ENCODE measurements at places on chromosomes 6 and 20.
A peak's percentile ranks its signal among the peaks of the same experiment; 100 is the strongest.

DNA sequence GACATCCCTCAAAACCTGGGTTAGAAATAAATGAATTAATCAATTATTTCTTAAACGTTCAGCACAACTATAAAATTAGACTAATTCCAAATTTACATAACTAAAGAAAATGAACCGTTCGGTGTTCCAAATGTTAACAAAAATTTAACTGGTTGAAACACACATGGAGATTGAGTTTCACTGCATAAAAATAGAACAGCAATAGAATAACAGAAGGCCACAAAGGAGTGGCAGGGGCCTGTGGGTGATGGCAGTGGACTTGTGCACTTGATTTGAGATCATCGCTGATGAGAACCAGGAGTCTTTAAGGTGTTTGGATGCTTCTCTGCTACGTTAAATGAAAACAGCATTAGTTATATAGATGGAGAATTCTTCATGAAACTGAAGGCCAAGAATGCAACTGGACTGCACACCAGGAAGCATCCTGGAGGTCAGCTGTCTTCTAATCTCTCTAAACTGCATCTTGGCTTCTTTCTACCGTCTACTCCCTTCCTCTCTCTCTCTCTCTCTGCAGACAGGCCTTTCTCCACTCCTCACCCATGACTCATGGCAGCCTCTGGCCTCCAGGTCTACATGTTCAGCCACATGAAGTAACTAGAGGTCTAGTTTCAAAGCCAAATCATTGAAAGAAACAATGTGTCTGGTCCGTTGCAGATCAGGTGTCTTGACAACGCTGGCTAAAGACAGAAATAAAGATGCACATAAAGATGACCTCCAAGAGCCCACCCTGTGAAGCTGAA lies 111.3 kb downstream of the SIM1 start:
- no peak for DNase-seq

GRCh38 chr6:10963113-10963512 lies 76.3 kb downstream of the SYCP2L start:
- no peak for DNase-seq

DNA sequence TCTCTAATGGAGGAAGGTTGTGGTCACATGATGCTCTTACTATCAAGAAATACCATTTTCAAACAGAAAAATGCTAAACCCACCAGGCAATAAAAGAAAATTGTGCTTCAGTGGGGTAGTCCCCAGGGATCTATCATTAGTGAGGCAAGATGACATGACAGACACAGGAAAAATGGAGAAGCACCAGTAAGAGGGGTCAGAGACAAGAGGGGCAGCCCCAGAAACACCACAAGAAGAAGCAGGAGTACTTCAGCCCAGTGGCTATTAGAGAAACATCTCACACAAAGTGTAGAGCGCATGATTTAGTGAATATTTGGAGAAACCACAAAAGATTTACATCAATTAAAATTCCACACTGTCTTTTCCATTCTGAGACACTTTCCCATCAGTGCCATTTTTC lies 10.2 kb upstream of the TMEM200A start:
- no peak for DNase-seq

DNA sequence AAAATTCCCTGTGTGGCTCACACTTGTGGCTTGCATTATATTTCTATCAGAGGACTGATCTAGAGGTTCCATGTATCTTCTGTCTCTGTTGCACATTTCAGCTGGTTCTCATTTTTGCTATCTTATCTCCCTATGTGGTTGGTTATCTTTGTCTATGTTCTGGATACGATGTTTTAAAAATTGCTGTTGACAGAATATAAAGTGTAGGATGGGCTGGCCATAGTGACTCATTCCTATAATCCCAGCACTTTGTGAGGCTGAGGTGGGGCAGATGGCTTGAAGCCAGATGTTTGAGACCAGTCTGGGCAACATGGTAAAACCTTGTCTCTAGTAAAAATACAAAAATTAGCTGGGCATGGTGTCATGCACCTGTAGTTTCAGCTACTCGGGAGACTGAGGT lies 9.9 kb upstream of the ULBP3 start:
- no peak for DNase-seq

- DNase-seq = peak; percentile 38
Observed at GRCh38 chr6:24431045-24431451, 28.3 kb downstream of the MRS2 start.

- DNase-seq = no peak
Observed at GRCh38 chr20:1819311-1820137, 75.7 kb upstream of the SIRPA start.

DNA sequence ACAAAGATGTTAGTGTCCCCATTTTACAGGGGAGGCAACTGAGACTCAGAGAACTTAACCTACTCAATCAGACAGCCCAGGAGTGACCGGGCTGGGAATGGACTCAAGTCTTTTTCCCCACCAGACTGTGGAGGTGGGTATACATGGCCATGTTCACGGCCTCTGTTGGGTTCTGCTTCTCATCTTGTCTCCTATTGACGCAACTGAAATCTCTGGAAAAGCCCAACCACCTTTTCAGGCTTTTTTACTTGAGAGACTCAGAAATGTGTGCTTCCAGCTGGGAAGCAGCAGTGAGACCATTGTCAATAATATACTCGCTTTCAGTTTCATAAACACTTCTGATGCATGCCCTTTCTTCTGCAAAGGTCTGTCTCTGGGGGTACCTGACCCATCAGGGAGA lies 70.7 kb downstream of the SOBP start:
- DNase-seq = no peak

GRCh38 chr20:10581823-10582222 lies 92.0 kb downstream of the JAG1 start:
- no peak for DNase-seq

GRCh38 chr6:8082954-8083858 lies 19.0 kb upstream of the BLOC1S5 start:
- peak; percentile 7 for DNase-seq

- DNase-seq = no peak
Observed at GRCh38 chr6:30893001-30893591, 8.8 kb downstream of the DDR1 start.

- DNase-seq = no peak
Observed at GRCh38 chr6:37625591-37626374, 71.9 kb downstream of the MDGA1 start.

- no peak for DNase-seq
Observed at GRCh38 chr20:60238992-60239660, 280.9 kb downstream of the CDH26 start.

DNA sequence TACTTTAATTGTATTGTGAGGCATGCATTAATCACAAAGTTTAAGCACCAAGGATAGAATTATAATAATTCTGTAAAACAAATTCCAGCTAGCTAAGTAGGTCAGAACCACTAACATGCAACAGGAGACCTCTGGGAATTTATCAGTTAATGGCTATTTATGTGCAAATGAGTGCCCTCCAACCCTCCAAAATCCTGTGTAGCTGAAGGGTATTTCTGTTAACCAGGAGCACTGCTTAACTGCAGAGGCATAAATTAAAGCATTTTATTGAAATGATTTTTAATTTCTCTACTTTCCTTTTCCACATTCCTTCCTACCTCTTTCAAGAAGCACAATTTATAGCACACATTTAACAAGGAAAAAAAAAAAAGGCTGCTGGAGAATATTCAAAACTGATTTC lies 77.0 kb downstream of the MMS22L start:
- DNase-seq = no peak

DNA sequence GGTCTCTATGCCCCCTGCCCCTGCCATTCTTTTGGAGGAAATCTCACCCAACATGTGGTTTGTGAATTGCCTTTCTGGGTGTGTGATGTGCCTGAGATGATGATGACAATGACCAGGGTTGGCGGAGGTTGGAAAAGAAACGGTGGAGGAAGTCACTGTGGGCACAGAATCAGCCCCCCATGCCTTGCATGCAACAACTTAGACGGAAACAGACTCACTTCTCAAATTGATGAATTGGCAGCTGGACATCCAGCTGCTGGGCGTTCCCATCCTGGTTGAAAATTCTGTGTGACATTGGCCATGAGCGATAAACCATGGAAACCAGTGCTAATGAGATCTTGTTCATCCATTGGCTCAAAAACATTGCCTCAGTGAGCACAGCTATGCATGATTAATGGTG lies 95.8 kb upstream of the LY86 start:
- no peak for DNase-seq

DNA sequence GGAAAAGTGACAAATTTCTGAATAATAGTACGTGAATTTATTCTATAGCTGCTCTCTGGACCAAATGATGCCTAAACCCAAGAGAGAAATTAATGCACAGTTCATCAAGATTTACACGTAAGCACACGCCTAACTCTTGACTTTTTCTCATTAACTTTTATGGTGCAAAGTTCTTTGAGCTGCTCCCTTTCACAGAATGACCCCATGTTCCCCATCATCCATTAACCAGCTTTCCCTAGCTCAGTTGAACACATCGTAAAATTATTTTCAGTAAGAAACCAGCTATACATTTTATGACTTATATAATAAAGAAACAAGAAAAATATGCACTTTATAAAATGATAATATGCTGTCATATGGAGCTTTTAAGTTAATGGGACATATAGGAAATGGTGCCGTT lies 54.3 kb downstream of the ID4 start:
- DNase-seq = no peak

DNA sequence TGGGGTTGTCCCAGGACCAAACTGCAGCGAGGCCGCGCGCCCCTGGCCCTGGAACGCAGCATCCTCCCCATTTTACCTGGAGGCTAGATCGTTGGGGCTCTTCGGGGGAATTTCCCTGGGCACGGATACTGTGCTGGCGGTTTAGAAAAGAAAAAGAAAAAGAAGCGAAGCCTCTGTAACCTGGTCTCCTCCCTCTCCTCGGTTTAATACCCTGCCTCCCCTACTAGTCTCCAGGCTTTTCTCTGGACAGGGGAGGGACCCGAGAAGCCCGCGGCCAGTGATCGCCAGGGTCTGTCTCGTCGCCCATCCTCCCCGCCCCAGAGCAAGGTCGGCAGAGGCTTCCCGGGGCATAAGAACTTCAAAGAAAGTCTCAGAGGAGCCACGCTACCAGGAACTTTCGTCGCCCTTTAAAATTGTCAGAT lies 6.1 kb upstream of the LAMP5 start:
- no peak for DNase-seq

- no peak for DNase-seq
Observed at GRCh38 chr6:98039904-98040607, 757.0 kb upstream of the MMS22L start.

DNA sequence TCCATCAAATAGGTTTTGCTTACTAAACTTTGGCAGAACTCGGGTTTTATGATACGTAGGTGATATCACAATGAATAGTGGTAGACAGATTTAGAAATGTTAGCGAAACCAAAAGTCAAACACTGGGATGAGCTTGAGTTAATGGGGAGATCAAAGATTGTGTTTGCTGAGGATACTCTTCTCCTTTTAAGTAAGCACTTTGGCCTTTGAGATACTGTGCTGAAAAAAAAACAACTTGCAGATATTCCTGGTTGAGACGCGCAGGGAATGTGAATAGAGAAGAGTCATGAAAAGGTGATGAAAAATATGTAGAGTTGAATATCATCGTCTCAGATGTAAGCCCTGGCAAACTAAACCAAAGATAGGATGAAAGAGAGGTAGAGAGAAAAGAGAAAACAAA lies 48.3 kb downstream of the TRMT11 start:
- DNase-seq = no peak

GRCh38 chr20:52840041-52840440 lies 132.1 kb upstream of the TSHZ2 start:
- DNase-seq = no peak

GRCh38 chr20:18009116-18009515 lies 40.3 kb downstream of the MGME1 start:
- DNase-seq = no peak

DNA sequence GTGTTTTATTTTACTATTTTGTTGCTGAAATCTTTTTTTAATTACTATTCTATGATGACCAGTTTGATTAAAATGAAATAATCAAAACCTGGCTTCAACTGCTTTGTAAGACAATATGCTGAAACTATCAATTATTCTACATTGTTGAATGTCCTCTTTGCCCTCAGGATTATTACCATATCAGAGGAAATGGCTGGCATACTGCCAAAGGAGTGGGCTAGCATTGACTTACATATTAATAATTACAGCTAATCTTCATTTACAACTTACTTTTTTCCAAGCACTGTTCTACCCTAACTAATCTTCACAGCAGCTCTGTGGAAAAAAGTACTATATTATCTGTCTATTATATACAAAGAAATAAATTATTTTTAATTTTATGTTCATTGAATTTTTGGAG lies 560.5 kb downstream of the BCKDHB start:
- DNase-seq = no peak

DNA sequence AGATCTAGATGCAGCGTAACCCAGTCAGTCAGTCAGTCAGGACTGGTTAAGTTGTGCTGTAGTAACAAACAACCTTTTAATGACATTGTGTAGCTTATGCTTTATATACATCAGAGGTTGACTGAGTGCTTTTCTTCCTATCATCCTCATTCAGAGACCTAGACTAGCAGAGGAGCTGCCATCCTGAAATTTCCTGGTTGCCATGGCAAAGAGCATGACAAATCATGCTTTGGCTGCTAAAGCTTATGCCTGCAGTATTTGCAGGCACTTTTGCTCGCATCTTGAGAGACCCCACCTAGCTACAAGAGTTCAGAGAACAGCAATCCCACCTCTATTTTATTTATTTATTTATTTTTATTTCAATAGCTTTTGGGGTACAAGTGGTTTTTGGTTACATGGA lies 244.0 kb downstream of the BTBD3 start:
- no peak for DNase-seq

DNA sequence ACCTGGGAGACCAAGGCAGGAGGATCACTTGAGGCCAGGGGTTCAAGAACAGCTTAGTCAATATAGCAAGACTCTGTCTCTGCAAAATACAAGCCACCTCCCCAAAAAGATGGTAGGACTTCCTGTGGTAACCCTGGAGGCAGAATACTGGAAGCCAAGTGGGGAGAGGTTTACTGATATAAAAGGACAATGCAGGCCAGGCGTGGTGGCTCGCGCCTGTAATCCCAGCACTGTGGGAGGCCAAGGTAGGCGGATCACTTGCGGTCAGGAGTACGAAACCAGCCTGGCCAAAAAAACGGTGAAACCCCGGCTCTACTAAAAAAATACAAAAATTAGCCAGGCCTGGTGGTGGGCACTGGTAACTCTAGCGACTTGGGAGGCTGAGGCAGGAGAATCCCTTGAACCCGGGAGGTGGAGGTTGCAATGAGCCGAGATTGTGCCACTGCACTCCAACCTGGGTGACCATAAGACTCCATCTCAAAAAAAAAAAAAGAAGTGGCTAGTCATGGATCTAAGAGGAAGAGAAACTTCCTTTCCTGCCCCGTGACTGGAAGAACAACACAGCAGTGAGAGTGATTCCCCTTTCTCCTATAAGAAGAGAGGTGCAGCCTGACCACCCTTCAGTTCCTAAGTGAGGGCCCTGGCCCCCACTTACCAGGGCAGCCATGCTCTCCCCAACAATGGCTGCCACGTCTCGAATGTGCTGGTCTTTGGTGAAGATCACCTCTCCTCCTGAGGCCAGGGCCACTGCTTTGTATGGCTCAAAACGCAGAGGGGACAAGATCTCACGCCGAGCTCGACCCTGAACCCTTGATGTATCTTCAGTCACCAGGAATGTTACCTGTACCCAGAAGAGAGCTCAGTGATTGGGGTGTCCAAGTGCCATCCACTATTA lies 6.2 kb downstream of the SAPCD1 start:
- no peak for DNase-seq

GRCh38 chr6:33079580-33079979 lies 3.8 kb downstream of the HLA-DPB1 start:
- DNase-seq = no peak

All from NCI-H1436 (cell line).